ENCODE measurements at places on chromosomes 16 and 17.

DNA sequence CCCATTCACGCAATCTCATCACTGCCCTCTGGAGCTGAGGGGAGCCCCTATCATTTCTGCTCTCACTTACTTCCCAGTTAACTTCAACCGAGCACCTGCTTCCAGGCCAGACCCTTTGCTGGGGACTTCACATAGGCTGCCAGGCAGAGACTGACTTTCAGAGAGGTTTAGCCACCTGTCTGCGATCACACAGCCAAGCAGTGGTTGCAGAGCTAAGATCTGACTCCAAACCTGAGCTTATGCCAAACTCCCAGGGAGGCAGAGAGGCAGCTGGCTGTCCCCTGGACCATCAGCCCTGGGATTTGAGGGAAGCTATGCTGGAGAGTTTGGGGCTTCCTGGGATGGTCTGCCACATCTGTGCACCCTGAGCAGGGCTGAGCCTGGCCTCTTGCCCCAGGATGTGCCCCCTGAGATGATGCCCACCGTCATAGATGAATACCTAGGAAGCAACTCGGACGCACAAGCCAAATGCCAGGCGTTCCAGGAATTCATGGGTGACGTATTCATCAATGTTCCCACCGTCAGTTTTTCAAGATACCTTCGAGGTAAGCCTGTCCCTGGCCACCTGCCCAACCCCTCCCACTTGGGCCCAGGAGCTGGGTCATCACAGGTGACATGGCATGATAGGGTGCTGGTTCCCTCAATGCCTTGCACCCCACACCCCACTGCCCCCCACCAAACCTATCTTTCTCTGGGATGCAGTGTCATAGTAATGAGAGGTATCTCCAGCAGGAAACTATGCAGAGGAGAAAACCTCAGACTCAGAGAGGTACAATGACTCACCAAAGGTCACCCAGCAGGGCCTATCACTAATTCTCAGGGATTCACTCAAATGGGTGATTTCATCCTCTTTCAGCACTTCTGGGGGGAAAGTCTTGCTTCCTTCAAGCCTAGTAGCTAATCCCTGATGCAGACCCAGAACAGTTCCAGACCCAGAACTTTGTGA, 10.0 kb downstream of the CES3 start:
- DNase-seq, result no peak

- no peak for DNase-seq
These were observed 2.5 kb downstream of the AATF start for GRCh38 chr17:36951084-36951789.

- DNase-seq, result no peak
These were observed 92.2 kb upstream of the CIBAR2 start for GRCh38 chr16:85204242-85205010.

DNA sequence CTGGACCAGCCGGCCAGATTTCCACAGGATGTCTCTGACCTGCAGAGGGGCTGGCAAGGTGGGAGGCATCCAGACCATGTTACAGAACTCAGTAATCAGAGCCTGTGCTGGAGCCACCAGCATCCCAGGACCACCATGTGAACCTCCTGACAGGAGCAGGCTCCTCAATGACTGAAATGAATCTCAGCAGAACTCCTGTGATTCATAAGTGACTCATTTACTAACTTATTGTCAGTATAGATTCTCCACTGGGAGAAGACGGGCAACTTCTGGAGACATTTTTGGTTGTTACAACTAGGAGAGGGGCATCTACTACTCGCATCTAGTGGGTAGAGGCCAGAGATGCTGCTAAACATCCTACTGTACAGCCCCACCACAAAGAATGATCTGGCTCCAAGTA, 3.1 kb upstream of the WWOX start:
- DNase-seq, result no peak

GRCh38 chr17:7842380-7843256, 8.6 kb downstream of the KDM6B start:
- DNase-seq, result peak; percentile 67

DNA sequence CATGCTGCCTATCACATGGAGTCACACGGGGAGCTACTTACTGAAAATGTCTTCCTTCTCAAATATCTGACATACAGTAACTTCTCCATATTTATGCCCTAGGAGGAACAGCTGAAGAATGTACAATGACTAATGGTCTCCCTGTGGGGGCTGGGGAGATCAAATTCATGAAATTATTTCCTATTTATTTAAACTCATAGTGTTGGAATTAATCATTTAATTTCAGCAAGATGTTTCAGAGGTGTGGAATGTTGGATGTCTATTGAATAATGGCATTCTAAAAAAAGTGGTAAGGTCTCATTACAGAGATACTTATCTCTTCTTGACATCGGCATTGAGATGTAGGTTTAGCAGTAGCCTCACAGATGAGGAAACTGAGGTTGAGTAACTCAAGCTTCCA, 214.3 kb upstream of the CDH11 start:
- no peak for DNase-seq

DNA sequence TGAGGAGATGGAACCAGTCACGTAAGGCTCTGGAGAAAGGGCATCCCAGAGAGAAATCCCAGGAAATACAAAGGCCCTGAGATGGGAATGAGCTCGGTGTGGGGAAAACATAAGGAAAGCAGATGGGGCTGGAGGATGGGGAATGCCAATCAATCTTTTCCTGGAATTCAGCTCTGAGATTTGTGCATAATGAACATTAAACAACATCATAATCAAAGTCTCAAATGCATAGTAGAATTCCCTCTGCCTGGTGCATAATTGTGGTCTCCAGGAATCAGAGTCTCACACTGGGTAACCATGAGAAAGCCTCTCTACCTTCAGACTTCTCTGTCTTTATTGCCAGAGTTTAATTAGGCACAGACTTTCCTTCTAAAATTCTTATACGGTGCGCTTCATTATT, 30.8 kb downstream of the OTOA start:
- no peak for DNase-seq

DNA sequence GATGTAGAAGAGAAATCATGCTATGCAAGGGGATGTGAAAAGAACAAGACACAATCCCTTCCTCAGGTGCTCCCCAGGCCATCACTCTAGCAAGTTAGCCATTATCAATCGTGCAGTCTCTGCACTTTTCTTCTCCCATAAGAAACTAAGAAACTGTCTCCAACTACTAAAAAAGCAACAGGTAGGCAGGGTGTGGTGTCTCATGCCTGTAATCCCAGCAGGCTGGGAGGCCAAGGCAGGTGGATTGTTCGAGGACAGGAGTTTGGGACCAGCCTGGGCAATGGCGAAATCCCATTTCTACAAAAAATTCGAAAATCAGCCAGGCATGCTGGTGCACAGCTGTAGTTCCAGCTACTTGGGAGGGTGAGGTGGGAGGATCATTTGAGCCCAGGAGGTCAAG, 13.8 kb downstream of the PARN start:
- DNase-seq, result no peak

- DNase-seq, result no peak
These were observed 9.2 kb downstream of the NACA2 start for GRCh38 chr17:61581611-61582349.

GRCh38 chr17:71976011-71976649, 144.7 kb upstream of the SOX9 start:
- no peak for DNase-seq

DNA sequence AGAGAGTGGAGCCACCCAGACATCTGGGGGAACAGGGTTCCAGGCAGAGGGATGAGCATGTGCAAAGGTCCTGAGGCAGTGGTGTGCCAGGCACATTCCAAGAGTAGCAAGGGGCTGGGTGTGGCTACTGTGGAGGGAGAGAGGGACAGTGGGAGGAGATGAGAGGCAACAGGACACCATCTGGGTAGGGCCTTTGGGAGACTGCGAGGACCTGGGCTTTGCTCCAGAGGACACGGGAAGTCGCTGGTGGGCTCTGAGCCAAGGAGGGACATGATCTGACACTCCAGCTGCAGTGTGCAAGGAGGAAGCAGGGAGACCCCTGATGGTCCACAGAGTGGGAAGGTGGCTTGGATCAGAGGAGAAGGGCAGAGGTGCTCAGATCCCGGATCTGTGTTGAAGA, 56.7 kb upstream of the MED9 start:
- no peak for DNase-seq

GRCh38 chr16:30051518-30051917, 14.0 kb upstream of the ALDOA start:
- DNase-seq, result no peak

- no peak for DNase-seq
These were observed 12.3 kb downstream of the PLXDC1 start for GRCh38 chr17:39139161-39139511.

DNA sequence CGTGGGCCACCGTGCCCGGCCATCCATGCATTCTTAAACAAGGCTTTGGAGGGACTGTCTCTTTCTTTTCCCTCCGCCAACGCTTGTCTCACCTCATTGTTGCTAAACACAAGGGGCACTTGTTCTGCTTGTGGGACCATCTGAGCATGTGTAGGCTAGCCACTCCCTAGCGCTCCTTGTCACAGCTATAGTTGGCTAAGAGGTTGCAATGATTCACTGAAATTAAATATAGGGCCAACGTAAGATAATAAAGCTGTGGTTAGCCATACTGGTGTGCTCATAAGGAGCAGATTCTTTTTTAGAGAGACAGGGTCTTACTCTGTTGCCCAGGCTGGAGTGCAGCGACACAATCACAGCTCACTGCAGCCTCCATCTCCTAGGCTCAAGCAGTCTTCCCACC, 41.2 kb downstream of the KIAA0513 start:
- DNase-seq, result no peak

Data from thymus (tissue), 14 donors.